ENCODE measurements at places on chromosomes 13 and 19. TPM values are rescaled to one million over a fixed set of nuclear protein-coding genes. Genes with fewer than 3 reads are reported as not detected.
A peak's percentile ranks its signal among the peaks of the same experiment; 100 is the strongest.

GRCh38 chr13:46575301-46575771, 22.4 kb downstream of the LRCH1 start:
- DNase-seq: no peak

DNA sequence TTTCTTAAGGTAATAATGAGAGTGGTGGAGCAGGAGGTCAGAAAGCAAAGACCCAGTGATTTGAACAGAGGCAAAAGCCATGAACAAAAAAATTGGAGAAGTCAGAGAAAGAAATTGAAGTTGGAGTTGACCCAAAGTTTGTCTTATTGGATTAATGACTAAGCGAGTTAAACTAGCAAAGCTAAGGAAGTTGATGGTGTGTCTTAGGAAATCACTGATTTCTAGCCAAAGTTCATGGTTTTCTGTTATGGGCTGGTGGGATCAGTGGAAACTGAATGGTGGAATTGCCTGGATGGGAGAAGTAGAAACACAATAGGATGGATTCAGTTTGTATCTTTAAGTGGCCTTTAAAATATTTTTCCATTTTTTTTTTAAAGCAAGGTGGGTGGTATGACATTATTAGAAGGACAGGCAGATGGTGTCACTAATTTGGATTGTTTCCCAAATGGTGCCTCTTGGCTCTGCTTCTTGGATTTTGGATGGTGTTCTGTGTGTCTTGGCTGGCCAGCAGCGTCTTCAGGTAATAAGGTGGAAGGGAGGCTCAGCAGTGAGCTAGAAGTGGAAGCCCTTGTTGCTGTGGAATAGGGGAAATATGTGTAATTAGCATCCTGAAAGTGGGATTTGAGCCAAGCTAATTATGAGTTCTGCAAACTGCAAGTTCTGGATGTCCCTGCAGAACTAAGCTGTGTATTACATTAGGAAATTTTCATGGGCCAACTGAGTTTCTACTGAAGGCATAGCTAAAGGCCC, 302.9 kb downstream of the LMO7 start:
- no peak for DNase-seq

DNA sequence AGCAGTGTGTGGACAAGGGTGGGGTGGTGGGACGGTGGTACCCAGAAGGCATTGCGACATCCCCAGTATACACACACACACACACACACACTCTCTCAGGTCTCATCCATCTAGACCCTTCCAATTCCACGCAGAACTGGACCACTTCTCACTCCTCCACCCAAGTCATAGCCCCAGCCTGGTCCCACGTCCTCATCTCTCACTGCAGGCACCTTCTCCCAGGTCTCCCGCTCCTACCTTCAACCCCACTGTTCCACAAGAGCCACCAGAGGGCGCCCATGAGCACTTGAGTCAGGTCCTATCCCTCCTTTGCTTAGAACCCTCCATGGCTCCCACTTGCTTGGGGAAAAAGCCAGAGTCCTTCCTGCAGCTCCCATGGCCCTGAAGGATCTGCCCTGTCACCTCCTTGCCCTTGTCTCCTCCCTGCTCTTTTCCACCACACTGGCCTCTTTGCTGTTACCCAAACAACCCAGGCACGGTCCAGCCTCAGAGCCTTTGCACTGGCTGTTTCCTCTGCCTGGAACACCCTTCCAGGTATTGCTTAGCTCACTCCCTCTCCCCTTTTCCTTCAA, 62.6 kb downstream of the IER2 start:
- DNase-seq: peak; percentile 43

- DNase-seq: no peak
Observed at GRCh38 chr13:34738254-34738992, 203.6 kb upstream of the NBEA start.

DNA sequence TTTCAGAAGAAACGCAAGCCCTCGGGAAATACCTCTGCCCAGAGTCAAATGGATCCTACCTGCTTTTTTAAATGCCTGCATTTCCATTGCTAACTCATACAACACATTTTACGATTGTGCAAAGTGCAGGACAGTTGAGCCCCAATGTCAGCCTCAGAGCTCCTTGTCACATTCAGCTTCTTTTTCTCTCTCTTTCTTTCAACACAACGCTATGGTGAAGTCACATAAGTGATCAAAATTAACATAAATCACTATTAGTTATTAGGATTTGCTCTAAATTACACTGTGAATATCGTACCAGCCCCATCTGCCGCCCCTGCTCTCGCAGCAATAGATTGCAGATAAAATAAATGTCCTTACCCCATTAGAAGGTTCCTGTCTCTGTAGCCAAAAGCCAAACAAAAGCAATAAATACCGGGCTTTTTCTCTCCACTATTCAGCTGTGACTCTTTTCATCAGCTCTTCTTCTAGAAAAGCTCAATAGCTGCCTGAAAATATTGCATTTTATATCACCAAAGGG, 8.8 kb downstream of the POU4F1 start:
- no peak for DNase-seq

DNA sequence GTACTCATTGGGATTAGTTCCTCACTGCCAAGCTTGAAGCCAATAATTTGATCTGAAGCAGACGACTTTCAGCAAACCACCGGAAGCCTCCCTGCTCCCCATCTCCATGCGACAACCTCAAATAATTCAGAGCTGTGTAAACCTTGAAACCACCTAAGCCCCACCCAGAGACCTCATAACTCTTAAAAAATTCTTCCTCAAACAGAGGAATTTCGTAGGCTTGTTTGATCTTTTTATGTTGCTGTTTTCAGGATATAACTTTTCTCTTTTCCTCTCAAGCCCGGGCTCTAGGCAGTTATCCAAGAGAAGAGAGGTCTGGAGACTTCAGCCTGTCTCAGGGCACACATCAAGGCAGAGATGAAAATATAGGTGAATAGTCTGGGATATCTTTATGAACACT, 311.6 kb downstream of the KCNRG start:
- no peak for DNase-seq

GRCh38 chr19:57269515-57270250, 10.6 kb upstream of the ZNF460 start:
- DNase-seq: no peak

The KCNK6 gene
- 17.2 TPM for total RNA-seq

The NUMBL gene
- total RNA-seq: 27.6 TPM
